ENCODE measurements at places on chromosomes 5 and 9. TPM values are rescaled to one million over a fixed set of nuclear protein-coding genes. Genes with fewer than 3 reads are reported as not detected.

- no peak for DNase-seq
Observed at GRCh38 chr9:129422032-129422842, 198.7 kb downstream of the C9orf50 start.

DNA sequence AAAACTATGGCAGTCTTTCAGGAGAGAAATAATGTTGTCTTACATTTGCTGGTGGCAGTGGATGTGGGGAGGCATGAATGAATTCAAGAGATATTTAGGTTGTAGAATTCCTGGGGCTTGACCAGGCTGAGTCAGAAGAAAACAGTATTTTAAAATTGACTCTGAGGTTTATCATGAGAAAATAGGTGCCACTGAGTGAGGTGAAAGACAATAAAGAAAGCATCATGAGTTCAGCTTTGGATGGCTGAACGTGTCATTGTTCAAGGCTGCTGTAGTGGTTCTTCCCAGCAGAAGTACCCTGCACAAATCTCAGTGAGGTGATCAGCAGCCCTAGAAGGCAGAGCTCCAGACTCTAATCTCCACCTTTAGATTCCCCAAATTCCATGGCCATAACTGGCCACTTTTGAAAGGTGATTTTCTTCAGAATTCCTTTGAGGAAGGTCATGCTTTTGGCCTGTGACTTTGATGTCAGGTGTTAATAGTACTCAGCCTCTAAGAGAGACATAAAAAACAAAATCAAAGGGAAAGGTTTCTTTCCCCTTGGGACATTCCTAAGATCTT, 395.4 kb downstream of the NTRK2 start:
- no peak for DNase-seq

DNA sequence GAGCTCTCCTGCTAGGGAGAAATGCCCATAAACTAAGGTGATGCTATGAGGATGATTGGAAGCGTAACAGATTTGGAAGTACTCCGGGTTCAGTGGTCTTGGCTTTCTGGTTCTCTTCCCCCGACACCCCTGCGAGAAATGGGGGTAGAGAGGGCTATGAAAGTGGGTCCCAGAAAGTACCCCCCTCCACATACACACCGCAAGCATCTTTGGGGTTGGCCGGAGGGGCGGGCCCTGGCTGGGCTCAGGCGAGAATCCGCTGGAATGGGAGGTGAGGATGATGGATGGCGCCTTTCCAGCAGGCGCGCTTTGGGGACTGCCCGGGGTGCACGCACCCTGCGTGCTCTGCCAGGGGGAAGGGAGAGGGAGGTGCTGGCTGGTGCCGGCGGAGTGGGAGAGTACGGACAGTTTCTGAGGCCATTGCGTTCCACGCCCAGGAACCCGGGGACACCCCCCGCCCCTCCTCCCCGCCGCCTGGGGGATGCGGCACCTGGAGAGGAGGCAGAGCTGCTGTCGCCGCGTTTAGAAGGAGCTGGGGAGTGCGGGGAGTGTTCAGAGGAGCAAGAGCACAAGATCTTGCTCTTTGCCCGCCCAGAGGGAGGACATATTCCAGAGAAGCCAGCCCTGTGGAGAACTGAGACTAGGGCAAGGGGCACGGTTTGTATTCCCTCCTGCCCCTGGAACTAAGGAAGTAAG, 1.9 kb downstream of the PCSK5 start:
- no peak for DNase-seq

GRCh38 chr5:128574041-128574440, 36.0 kb upstream of the FBN2 start:
- DNase-seq = no peak

GRCh38 chr9:126883636-126884035, 23.2 kb downstream of the ZBTB34 start:
- DNase-seq = no peak

GRCh38 chr5:94524841-94525697, 93.3 kb downstream of the KIAA0825 start:
- no peak for DNase-seq

DNA sequence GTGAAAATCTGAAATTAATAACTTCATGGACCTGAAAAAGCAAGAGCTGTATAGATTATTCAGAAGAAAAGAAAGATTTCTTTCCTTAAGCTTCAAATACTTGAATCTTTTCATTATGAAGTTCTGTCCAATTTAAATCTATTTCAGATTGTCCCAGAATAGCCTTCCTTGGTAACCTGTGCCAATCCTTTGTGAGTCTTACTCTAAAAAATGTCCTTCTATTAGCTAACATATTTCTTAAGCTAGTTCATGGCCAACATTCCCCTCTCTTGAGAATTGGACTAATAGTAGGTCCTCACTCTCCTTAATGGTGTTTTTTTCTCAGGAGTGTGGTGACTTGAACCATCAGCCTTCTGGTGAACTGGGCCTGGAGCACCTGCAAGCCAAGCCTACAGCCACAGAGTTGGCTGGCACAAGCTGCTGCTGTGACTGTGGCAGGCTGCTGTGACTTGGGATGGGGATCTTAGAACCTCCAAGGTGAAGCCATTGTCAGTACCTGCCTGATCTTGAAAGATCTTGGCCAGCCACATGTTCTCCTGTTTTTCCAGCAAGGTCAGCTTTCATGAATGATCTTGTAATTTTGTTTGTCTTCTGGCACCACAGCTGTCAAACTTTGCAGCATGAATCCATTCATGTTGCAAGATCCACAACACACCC, 262.6 kb upstream of the MAP3K1 start:
- DNase-seq = no peak

DNA sequence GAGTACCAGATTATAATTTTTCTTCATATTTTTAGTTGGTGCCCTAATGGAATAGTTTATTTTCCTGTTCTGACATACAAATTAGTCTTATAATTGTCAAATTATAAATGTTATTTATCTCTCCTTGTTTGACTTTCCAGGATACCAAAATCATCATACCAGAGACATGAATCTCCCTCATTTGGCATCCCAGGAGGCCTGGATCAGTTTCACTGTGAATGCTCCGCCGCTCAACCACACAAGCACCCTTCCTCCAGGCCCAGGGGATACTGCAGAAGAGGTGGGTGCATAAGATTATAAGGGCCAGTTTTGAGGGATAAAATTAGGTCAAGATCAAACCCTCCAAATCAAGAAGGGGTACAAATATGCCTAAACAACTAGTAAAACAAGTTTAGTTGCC, 1229.3 kb downstream of the CDH12 start:
- DNase-seq = no peak

The UNC5A gene
- not detected for total RNA-seq

Data from T-helper 17 cell (primary cell).